ENCODE measurements at places on chromosomes 6 and 20.

- no peak for DNase-seq
Observed at GRCh38 chr20:61448386-61448785, 196.3 kb downstream of the CDH4 start.

DNA sequence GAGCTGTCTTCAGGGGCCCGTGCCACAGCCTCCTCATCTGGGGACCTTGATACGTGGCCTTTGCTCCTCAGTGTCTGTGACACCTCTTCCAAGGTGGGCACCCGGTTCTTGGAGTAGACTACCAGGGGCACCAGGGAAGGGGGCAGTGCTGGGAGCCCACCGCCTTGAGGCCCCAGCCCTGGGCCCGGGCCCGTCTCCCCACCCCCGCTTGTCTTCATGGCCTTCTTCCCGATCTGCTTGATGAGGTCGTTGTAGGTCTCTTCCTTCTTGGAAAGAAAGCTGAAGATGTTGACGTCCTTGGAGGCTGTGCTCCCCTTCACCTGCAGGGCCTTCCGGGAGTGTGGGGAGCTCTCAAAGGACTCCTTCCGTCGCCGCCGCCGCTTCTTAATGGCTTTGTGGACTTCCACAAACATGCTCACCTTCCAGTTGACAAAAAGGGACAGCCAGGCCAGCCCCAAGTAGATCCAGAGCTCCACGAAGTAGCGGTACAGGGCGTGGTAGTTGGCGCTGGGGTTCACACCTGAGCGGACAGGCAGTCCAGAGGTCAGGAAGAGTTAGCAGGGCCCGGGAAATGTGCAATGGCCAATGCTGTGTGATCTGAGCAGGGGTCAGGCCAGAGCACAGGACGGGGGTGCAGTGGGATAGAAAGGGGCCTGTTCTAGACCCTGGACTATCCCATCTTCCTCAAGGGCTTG is 37.9 kb downstream of the KCNK5 start:
- no peak for DNase-seq

DNA sequence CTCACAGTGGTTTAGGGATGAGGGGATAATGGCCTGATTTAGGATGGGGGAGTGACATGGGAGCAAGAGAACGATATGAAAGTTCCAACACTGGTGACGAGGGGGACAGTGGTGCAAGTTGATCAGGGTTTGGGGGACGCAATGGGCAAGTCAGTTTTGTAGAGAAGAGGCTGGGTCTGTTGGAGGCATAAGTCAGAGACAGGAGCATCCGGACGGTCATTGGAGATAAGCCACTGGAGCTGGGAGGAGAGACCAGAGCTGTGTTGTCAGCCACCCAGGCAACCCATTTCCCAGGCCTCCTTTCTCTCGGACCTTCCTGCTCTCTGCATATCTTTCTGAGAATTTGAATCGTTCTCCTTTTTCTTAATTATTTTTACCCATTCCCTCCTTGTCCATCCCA is 9.5 kb downstream of the DNPH1 start:
- no peak for DNase-seq

DNA sequence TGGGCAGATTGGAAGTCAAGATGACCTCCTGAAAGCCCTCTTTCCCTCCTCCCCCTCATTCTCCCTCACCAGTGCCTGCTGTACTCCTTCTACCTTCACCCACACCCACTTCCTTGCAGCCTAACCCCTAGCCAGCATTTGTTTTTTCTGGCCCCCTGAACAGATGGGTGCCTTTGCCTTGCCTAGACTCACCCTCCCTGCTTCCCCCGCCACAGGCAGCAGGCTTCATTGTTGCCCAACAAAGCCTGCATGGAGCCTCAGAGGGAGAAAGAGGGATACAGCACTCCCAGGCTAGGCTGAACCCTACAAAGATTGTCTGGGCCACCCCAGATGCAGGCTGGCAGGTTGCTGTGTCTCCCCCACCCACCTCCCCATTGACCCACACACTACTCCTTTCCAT is 2.7 kb downstream of the MOCS1 start:
- DNase-seq, result no peak

DNA sequence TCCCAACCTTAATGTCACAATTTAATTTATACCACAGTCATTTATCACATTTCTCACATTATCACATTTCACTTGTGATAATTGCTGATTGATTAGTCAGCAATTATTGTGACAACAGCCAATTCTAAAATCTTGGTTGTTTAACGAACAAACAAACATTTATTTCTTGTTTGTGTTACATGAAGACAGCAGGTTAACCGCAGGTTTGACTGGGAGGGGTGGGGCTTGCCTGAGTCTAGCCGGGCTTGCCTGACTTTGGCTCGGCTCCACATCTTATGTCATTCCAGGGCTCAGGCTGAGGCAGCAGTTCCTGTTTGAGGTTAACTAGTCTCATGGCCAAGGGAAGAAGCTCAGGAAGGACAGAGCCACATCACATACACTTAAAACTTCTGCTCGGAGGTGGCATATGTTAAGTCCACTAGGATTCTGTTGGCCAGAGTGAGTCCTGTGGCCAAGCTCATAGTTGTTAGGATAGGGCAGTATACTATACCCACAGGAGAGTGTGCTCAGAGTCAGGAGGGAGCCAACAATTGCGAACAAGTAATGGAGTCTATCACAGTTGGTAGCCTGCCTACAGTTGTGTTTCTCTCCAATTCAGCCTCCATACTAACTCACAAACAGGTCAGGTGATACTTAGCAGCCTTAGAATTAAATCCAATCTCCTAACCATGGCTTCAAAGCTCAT is 90.0 kb upstream of the IFNGR1 start:
- DNase-seq, result no peak

GRCh38 chr6:111743862-111744692 is 129.2 kb downstream of the FYN start:
- DNase-seq, result no peak

- DNase-seq, result no peak
Observed at GRCh38 chr6:73631849-73632248, 21.9 kb downstream of the SLC17A5 start.

- DNase-seq, result no peak
Observed at GRCh38 chr6:15682965-15683822, 20.4 kb upstream of the DTNBP1 start.

- no peak for DNase-seq
Observed at GRCh38 chr6:38233161-38233791, 406.5 kb downstream of the BTBD9 start.

- no peak for DNase-seq
Observed at GRCh38 chr6:169975286-169975685, 223.9 kb downstream of the ERMARD start.

DNA sequence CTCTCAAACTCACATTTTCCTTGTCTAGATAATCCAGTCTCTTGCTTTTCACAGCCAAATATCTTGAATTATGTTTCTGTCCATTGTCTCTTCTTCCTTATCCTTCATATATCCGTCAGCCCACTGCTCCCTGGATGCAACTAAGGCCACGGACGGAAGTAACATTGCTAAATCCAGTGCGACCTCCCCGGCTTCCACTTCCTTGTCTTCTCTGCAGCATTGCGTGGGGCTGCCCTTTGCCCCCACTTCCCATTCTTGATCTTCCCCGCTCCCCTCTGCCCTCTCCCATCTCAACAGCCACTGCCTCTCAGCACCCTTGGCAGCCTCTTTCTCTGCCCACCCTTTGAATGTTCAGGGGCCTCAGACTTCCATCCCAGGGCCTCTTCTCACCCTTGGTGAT is 190.4 kb upstream of the UST start:
- no peak for DNase-seq

GRCh38 chr20:38725931-38726803 is 1.9 kb downstream of the SLC32A1 start:
- DNase-seq, result no peak

GRCh38 chr6:151948002-151948743 is 140.7 kb downstream of the ESR1 start:
- no peak for DNase-seq

DNA sequence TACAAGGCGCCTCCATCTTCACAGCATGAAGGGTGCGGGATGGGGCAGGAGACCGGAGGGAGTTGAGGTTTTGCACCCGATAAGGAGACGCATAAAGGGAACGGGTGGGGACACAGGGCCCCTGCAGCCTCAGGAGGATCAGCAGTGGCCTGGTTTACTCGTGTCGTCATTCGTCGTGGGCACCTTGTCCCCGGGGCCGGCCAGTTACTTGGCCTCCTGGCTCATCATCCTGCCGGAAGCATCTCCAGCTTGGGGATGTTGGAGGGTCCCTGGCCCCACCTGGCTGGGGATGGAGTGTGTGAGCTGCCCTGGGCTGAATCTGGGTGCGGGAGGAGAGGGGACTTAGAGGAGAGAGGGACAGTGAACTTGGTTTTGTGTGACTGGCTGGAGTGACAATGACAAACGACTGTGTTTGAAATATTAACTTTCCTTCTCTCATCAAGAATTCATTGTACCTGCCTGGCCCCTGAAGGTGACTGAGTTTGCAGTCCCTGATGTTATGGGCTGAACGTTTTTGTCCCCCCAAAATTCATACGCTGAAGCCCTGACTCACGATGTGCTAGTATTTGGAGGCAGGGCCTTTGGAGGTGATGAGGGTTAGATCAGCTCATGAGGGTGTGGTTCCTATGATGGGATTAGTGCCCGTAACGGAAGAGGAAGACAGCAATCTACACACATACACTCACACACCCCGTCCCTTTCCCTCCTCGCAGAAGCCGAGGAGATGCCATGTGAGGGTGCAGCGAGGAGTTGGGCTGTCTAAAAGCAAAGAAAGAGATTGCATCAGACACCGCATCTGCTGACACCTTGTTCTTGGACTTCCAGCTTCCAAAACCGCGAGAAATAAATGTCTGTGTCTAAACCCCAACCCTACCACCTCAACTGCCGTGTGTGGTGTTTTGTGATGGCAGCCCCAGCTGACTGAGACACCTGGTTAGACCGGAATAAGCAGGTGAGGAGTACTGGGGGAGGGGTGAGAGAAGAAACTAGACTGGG is 65.0 kb upstream of the MAP3K4 start:
- DNase-seq, result no peak

- DNase-seq, result no peak
Observed at GRCh38 chr6:144104898-144105487, 9.6 kb upstream of the SF3B5 start.

DNA sequence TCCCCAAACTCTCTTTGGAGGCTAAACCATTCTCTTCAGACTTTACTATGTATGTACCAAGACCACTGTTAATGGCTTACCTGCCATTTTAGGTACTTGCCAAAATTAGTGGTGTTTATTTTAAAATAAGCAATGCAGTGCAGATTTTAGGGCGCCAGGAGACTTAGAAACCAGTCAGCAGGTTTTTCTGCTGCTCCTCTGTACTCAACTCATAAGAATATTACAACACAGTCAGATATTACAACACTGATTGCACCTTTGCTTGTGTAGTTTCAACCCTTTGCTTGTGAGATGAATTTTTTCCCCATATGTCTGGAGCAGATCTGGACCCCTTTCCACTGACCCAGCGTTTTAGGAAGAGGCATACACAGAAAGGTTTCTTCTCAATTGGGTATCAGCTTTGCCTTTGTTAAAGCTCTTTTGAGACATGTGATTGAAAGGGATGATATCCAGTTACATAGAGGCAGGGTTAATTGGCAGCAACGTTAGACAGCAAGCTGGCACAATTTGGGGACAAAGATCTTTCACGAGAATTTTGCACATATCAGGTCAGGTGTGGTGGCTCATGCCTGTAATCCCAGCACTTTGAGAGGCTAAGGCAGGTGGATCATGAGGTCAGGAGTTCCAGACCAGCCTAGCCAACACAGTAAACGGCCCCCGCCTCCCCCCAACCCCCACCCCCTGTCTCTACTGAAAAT is 6.2 kb downstream of the TTPAL start:
- DNase-seq, result no peak

GRCh38 chr6:64301307-64302236 is 666.0 kb downstream of the PHF3 start:
- no peak for DNase-seq

DNA sequence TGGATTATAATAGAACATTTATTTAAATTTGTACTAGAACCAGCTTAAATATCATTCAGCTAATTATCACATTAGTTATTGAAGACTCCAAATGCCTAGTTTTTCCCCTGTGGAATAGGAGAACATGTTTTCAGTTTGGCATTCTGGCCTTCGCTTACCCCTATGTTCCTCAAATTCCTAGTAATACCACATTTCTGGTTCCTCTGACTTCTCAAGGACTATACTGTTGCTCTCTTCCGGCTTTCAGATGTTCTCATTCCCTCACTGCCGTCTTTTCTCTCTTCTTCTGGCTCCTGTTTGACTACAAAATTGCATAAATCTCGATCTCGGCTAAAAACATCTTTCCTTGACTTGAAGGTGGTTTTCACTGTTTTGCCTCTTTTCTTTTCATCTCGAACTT is 71.8 kb upstream of the KHDRBS2 start:
- no peak for DNase-seq

- DNase-seq, result no peak
Observed at GRCh38 chr6:152723398-152723797, 25.7 kb downstream of the MYCT1 start.

DNA sequence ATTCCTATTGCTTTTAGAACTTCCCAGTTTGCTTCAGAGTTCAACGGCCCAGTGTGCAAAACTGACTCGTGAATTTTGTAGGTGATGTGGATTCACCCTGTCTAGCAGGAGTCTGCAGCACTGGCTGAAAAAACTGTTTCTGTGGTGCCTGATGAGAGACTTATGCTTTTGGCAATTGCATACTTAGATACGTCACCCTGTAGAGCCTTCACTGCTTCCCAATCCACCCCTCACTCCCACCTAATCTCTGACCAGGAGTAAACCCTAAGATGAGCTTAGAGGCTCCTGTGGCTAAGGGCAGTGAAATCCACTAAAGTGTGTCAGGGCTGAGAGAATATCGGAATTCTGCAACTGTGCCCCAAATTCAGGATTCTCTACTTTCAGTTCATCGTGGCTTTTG is 14.3 kb downstream of the RPP21 start:
- no peak for DNase-seq

- DNase-seq, result no peak
Observed at GRCh38 chr20:39013662-39014109, 51.5 kb downstream of the DHX35 start.

DNA sequence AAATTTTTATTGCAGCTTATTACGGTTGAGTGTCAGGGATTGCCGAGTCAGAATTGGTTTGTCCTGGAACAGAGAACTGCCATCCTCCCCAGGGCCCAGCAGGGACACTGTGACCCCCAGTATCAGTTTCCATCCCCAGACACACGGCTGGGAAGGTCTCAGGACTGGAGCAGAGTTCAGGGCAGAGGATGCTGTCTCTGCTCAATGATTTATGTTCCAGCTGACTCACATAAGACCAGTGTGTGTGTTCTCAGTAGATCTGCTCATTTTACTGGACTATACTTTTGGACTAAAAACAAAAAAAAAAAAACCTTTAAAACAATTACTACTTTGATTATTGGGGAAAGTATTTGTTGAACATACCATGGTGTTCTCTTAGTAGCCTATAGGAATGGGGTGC is 44.2 kb downstream of the FNDC1 start:
- no peak for DNase-seq

- no peak for DNase-seq
Observed at GRCh38 chr6:5246141-5247097, 14.3 kb downstream of the LYRM4 start.

DNA sequence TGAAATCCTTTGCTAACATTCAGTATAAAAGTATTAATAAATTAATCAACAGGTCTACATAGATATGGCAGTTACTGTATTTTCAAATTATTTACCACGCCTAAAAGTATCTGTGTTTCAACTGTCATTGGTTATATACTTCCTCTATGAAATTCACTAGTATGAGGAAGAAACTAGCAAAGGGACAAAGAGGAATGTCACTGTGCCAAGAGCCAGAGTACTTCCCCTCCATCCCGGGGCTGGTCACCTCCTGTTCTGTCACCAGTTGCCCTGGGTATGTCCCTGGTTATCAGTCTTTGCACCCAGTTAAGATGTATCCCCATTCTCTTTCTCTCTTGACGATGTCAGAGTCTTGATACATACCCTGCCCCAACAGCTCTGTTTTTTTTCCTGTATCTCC is 476.8 kb upstream of the SOX4 start:
- no peak for DNase-seq

All from SHP77 treated with DMSO at 0.1 percent for 48 hours (cell line).